ENCODE measurements at places on chromosomes 4 and X. TPM values are rescaled to one million over a fixed set of nuclear protein-coding genes. Genes with fewer than 3 reads are reported as not detected.

GRCh38 chrX:57121816-57122215, 468 bp upstream of the SPIN2B start:
- DNase-seq = no peak

DNA sequence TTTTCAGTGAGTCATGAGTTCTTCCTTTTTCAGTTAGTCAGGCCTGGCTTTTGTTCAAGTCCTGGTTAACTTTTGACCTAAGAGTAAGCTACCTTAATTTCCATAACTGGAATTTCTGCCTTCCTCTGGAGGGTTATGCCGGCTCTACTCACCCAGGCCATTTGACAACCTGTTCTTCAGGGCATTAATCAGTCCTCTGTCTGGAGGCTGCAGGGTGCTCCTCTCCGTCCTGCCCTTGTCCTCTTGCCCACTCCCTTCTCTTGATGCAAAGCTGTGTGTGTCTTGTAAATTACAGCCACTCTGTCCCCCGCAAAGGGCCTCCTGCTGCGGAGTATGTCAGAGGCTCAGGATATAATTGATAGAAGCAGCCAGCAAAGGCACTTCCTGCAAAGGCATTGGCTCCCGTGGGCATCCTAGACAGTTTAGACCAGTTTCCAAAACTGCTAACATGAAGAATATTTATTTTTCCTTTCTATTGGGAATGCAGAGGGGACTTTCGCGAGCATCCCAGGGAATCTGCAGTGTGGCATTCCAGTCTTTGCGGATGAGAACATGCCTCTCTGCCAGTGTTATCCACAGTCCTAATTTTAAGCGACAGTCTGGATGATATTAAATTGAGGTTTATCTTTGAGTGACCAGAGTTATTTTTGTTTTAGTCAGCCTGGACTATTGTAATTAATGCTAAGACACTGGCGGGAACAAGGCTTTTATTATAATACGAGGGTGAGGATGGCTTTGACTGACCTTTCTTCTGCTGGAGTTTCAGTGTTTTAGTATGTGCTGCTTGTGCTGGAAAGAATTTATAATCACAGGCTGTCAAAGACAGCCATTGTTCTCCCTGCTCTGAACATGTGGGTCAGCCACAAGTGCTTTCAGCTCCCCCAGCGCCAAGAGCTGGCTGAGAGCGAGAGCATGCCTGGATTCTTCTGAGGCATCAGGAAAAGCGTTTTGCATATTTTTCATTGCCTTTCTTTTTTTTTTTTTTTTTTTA, 74.2 kb downstream of the LIMCH1 start:
- peak; percentile 61 for DNase-seq

- DNase-seq = no peak
These were observed 331.6 kb downstream of the BCOR start for GRCh38 chrX:39766085-39766726.

DNA sequence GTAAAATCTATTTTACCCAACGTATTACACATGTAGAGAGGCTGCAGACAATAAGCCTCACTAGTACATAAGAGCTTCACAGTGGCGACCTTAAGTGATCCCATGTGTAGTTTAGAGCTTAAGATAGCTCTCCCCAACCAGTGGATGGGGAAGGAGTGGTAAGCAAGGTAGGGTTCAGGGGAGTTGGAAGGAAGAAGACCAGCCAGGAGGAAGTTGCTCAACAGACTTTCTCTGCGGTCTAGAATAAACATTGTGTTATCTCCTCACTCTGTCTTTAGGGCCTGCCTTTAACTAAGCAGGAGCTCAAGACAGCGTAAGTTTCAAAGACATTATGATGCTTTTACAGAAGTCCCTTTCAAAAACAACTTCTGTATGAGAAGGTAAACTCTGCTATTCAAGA, 16.8 kb downstream of the MEPE start:
- DNase-seq = no peak

DNA sequence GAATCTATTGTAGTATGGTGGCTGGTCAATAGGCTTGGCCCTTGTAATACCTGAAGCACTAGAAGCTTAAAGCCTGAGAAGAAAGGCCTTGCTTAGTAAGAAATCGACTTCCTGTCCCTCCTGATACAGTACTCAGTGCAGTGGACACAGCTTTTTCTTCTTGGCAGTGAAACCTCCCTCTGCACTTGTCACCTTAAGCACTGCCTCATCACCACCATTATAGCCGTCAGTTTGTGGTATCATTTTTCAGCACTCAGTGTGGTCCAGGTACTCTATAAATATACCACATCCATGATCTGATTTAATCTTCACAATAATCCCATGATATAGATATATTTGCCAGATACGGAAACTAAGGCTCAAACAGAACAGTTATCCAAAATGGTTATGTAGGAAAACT, 75.2 kb downstream of the PALLD start:
- no peak for DNase-seq

DNA sequence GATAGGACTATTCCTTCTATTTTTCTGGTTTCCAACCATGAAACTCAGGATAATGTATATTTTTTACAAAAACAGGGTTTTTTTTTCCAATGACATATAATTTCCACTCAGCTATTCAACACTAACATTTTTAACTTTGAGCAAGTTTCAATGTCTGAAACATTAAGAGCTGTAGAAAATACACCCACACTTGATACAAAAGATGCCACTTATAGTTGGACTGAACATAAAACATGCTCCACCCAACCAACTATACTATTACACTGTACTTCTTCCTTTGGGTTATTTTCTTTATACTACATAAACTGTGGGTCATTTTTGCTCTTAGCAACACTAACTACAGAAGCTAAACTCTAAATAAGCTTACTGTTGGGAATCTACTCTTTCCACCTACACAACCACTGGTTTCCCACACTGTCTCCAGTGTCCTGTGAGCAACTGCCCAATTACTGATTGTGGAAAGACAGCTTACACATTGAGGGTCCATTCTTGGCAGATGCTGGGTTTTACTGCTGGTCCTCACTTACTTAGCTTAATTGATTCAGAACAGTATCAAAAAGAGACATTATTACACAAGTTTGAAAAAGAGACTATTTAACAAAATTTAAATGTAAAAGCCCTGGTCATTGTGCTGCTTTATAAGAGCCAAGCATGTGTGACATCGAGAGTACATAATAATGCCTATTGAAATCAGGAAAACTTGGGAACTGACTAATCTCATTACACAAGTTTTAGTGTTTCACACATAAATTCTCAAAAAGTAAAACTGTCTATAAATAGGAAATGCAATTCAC, 6.3 kb downstream of the AMMECR1 start:
- DNase-seq = no peak

GRCh38 chrX:155757046-155757759, 123.9 kb upstream of the VAMP7 start:
- no peak for DNase-seq

- no peak for DNase-seq
These were observed 61.3 kb upstream of the KDR start for GRCh38 chr4:55186700-55187099.

DNA sequence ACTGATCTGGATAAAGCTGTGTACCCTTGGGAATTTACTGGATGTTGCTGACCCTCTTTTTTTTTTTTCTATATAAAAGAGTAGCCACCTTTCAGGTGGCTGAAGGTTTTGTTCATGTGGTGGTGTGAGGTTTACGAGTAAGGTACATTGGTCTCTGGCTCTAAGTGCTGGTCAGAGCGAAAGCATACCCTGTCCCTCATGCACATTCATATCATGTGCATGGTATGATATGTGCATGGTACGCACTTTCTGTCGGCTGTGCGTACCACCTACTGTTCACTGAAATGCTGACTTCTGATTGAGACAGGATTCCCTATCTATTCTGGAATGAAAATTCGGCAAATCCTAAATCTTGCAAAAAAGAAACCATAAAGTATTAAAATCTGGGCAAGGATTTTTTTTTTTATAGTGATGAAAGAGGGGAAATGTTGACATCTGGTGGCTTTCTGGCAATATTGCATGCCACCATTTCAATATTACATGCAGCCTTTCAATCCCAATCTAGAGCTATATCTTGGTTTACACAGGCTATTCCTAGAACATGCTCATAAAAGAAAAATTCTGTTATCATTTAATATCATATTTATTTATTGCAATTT, 32.8 kb downstream of the FAM149A start:
- DNase-seq = peak; percentile 18

GRCh38 chr4:80259012-80259411, 7.5 kb upstream of the FGF5 start:
- DNase-seq = no peak

- DNase-seq = no peak
These were observed 59.2 kb upstream of the LEF1 start for GRCh38 chr4:108227923-108228322.

DNA sequence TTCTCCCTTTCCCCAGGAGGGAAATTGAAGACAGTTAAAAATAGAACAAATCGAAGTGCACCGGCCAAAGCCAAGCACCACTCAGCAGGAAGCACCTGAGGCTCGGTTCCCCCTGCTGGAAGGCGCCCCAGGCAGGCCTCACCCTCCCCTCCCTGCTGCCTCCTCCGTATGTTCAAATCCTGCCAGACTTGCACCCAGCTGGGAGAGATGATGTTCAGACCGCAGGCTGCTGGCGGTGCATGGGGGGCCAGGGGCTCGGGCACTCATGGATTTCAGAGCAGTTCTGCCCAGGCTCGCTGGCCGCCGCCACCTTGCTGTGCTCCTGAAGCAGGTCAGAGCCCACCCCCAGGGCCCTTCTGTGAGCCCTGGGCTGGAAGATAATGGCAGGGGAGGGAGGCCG, 91.4 kb downstream of the DCTD start:
- no peak for DNase-seq

- peak; percentile 38 for DNase-seq
These were observed 27.6 kb downstream of the QRFPR start for GRCh38 chr4:121353213-121353612.

- no peak for DNase-seq
These were observed 277.7 kb upstream of the CLNK start for GRCh38 chr4:10962246-10962645.

- peak; percentile 4 for DNase-seq
These were observed 45.6 kb downstream of the MAOB start for GRCh38 chrX:43836435-43837184.

- no peak for DNase-seq
These were observed 26.1 kb downstream of the NUDT6 start for GRCh38 chr4:122896270-122896669.

GRCh38 chr4:25158817-25159216, 1.4 kb downstream of the SEPSECS start:
- no peak for DNase-seq

DNA sequence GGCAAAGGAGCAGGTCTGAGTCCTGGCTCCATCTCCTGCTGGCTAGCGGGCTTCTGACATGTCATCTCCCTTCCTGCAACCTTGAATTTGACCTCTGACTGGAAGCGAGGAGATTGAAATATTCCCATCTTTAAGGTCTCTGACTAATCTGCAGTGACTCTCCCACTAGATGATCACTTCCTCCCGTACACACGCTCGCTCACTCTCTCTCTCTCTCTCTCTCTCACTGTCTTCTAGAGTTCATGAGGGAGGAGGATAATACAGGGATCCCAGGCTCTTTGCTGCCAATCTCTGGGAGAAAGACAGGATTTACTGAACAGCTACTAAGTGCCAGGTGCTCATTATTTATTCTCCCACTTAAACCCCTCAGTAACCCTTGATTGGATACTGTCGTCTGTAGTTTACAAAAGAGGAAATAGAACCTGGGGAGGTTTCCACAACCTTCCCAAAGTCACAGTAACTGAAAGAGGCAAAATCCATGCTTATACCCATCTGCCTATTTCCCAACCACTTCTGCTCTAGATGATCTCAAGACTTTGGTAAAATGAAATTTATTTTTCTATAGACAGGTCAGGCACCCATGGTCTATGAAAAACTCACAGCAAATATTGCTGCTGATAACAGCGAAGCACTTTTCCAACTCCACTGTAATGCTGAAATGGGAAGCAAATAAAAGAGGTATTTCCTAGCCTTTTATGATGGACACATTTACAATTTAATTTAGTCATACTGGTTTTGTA, 193.5 kb upstream of the C1QTNF7 start:
- DNase-seq = peak; percentile 56

DNA sequence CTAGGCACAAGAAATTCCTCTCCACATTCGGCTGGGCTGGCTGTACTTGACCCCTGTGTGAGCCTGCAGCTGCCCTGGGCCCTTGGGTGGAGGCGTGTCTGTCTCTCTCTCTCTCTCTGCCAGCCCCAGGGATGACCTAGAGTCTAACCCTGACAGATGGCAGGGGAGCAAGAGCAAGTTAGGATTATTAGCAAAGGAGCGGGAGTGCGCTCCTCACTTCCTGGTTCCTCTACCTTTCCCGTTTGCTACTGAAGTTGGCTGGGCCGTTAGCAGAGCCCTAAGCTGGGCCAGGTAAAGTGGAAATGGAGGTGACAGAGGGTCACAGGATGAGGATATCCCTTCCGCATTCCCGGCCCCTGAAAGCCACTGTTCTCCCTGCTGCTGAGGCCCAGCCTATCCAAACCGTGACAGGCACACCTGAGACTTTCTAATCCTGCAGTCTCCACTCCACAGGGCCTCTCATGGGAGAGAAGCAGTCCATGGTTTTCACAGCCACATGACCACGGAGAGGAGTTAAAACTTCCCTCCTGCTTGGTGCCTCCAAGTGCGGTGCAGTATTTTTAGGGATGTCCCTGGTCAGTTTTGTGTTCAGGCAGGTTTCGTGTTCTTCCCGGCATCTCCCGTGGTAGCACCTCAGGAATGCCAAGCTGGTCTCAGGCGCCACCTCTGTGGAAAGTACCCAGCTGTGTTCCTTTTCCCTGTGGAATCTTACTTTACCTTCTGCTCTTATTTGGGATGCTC, 79.3 kb downstream of the CLDN22 start:
- no peak for DNase-seq

DNA sequence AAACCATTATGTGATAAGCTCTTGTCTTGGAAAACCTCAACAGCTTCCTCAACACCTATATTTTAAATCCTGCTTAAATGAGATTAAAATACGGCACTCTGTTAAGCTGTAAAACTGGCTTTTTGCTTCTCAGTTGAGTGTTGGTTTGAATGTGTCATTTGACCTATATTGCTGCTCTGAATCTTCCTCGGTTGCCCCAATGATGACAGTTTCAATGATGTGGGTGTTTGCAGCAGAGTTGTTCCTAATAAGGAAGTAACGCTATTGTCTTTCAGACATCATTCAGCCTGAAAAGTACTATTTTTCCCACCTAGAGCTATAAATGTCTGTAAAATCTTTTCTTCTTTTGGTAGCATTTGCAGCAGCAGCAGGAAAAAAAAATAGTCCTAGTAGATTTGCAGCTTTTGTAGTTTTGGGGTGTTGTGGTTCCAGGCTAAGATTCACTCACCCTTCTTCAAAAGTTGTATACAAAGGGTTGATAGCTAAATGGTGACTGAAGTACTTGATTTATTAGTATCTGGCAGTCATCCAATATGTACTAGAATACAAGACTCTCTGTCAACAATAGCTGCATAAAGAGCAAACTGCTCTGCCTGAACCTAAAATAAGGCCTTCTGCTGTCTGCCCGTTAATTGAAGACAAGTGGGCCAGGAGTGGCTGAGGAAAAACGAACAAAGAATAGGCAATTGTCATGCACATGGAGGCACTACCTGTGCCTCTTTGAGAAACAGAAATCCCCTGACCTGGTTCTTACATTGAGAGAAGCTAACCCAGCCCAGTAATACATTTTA, 333.1 kb downstream of the IL1RAPL1 start:
- DNase-seq = no peak

GRCh38 chr4:10336471-10336870, 120.8 kb downstream of the ZNF518B start:
- no peak for DNase-seq

STAP1 gene
- not detected for total RNA-seq

RBMXL3 gene
- not detected for total RNA-seq

CHM gene
- total RNA-seq = 18.9 TPM

ZMAT1 gene
- total RNA-seq = 0.37 TPM

TCP11X2 gene
- not detected for total RNA-seq

WAS gene
- 0.16 TPM for total RNA-seq

BMP3 gene
- not detected for total RNA-seq

CT45A9 gene
- not detected for total RNA-seq

RHOXF2B gene
- not detected for total RNA-seq

GLOD5 gene
- not detected for total RNA-seq

SOD3 gene
- total RNA-seq = not detected
